ENCODE measurements at places on chromosomes 2 and 18.

- no peak for DNase-seq
Observed at GRCh38 chr2:1859671-1860450, 115.5 kb upstream of the PXDN start.

DNA sequence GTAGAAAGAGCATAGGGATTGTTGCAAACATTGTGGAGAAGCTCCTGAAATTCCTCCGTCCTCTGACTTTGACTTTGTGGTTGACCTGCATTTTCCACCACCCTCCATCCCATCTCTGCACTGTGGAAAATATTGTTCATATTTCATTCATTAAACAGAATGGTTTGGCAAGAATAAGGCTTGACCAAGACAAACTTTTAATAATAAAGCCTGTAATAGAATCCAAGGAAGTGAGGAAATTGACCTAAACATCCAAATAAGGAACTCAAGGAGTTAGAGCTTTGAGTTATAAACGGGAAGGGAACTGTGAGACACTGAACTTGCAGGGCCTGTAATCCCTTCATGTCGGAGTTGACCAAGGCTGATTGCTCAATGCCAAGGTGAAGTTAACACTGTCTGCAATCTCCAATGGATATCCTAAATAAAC lies 115.2 kb downstream of the GFPT1 start:
- no peak for DNase-seq

DNA sequence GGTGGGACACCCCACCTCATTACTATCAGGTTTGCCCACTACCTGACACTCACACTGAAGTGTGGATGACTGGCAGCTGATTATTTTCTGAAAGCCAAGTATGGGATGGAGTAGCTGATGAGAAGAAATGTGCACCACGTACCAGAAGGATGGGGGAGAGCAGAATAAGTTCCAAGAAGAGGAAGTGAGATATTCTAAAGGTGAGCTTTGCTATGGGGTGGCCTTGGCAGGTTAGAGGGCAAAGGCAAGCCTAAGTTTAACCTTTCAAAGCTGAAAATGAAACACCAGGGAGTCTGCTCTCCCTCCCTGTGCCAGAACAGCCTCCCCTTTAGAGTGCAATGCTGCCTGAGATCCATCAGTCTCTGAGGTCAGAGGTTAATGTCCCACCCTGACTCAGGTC lies 196.1 kb upstream of the OSR1 start:
- DNase-seq, result no peak

GRCh38 chr18:62105376-62105775 lies 81.5 kb downstream of the PIGN start:
- no peak for DNase-seq
